ENCODE measurements at places on chromosomes 3 and 15.

- peak; percentile 66 for DNase-seq
Measured at GRCh38 chr3:14216257-14217048, 37.8 kb downstream of the LSM3 start.

GRCh38 chr3:64444490-64445108 lies 219.3 kb upstream of the PRICKLE2 start:
- DNase-seq = peak; percentile 44

DNA sequence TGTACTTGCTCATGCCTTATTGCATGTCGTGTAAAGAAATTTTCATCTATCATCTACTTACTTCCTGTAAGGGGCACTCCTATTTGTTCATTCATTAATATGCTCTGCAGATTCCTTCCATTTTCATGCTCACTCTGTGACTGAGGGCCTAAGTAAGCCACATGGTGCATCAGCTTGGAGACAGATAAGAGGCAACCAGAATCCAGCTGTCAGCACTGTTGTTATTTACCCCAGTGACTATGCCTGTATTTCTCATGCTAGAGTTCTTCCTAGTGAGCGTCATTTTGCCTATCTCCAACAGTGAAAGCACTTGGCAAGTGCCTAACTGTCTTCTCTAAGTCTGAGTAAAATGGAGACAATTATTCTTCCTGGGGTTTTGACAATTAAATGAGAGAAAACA lies 124.8 kb upstream of the ABI3BP start:
- DNase-seq = no peak

DNA sequence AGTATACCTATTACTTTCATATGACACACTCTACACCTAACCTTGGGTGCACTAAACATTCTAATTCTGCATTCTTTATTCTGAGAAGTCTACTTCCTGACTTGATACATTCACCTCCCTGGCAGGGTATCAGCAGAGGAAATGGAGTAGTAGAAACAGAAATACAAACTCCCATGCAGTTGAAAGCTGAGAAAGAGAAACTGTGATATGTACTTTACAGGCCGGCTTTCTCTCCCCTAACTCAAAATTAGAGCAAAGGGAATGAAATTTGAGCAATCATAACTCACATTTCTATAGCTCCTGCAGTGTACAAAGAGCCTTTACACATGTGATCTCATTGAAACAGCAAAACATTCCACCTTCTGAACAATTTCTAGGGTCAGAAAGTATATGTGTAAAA lies 135.5 kb upstream of the COL8A1 start:
- no peak for DNase-seq

DNA sequence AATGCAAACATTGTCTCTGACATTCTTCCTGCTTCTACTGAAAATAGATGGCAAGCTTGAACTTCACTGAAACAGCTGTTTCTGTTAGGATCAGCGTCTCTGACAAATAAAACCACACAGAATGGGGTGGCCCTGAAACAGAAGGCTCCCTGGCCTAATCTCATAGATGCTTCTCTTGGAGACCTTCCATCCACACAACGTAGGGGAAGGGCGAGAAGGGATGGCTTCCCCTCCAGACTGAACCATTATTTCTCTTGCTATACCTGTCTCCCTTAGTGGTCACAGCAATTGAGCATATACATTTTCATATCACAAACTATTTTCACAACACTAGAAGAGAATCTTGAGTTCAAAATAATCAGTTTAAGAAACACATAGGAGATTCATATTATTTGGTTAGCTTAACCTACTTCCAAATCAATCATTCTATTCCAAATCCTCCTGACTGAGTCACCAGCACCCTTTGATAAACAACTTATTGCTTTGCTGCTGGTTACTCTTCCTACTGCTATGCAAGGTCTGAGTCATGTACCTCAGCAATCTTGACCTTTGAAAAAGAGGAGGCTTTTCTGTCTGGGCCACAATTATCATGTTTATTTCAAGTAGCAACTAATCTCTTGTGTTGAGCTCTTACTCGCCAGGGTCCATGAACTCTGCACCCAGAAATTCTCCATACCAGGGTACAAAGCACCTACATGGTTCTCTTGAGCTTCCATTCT lies 45.5 kb downstream of the CBLB start:
- DNase-seq = no peak

- no peak for DNase-seq
Measured at GRCh38 chr3:129007792-129008191, 6.7 kb downstream of the EFCC1 start.

DNA sequence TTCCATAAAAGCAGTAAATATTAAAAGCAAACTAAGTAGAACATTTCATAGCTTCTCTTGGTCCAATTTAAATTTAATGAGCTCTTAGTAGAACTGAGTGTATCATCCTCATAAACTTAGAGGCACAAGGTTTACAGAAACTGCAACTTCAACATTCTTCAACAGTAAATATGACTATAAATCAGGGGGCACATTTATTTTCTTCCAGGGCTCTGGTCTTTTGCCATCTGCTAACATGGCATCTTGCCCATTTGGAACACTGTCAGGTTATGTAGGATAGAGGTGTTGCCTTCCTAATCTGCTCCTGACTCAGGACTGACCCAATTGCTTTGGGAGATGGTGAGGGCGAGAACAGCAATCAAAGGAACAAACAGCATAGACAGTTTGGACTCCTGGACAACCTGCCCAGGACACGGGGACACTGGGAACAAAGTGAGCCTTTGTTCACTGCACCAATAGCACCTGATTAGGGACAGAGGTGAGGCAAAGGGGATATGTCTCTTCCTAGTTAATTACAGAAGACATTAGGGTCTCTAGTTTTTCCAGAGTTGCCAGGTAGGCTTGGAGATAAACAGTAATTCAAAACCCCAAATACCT lies 610.2 kb upstream of the ROBO2 start:
- no peak for DNase-seq

GRCh38 chr3:154126651-154127050 lies 5.5 kb downstream of the ARHGEF26 start:
- no peak for DNase-seq

GRCh38 chr3:188303286-188303799 lies 149.4 kb downstream of the LPP start:
- no peak for DNase-seq

- DNase-seq = no peak
Measured at GRCh38 chr3:27877061-27878013, 155.2 kb upstream of the EOMES start.

GRCh38 chr3:9810433-9810770 lies 340 bp downstream of the TTLL3 start:
- no peak for DNase-seq

GRCh38 chr15:25776071-25776746 lies 86.9 kb downstream of the ATP10A start:
- DNase-seq = no peak
